ENCODE measurements at places on chromosomes 6 and 20. TPM values are rescaled to one million over a fixed set of nuclear protein-coding genes. Genes with fewer than 3 reads are reported as not detected.

DNA sequence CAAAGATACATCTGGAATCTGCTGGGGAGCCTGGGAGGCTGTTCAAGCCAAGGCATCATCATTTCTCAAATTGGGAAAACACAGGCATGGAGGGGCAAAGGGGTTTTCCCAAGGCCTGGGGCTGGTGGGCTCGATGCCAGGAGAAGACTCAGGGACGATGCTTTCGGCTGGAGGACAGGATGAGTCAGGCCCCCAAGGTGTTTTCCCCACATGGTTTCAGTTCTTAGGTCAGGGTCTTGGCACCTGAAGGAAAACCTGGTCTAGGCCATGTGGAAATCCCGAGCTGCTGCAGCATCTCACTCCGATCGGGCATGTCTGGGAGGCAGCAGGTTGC, 348.1 kb downstream of the CDC5L start:
- DNase-seq: peak; percentile 52

- no peak for DNase-seq
These were observed 29.4 kb upstream of the CDH4 start for GRCh38 chr20:61222699-61223098.

DNA sequence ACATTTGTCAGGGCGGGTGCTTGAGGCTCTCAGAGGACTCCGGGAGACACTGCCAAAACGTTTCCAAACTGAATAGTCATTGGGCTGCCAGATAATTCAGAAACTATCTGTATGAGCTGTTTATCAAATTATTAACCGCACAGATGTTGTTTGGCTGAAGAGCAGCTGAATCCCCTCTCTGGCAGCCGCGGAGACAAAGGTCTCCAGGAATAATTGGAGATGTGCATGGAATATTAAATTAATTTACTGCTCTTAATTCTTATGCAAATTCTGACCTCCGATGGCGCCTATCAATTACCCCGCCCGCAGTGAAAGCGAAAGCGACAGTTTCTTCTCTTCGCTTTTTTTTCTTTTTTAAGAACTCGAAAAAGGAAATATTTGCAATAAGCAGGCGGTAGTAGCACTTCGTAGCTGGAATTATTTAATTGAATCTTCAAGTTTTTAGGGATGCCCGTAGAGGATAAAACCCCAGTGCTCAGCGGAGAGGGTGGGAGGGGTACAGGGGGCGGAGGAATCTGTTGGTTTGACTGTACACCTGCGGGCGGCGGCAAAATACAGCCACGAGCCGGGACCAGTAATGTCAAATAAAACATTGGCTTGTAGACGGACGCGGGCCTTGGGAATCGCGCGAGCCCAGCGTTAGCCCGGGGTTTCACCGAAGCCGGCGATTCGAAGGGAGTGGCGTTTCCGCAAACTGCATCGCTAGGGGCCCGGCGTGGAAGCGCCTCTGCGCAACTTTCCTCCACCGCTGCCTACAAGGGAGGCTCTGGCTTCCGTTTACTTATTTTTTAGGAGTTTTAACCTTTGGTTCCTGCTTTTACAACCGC, 6.2 kb downstream of the LINC00237 start:
- DNase-seq: peak; percentile 68

DNA sequence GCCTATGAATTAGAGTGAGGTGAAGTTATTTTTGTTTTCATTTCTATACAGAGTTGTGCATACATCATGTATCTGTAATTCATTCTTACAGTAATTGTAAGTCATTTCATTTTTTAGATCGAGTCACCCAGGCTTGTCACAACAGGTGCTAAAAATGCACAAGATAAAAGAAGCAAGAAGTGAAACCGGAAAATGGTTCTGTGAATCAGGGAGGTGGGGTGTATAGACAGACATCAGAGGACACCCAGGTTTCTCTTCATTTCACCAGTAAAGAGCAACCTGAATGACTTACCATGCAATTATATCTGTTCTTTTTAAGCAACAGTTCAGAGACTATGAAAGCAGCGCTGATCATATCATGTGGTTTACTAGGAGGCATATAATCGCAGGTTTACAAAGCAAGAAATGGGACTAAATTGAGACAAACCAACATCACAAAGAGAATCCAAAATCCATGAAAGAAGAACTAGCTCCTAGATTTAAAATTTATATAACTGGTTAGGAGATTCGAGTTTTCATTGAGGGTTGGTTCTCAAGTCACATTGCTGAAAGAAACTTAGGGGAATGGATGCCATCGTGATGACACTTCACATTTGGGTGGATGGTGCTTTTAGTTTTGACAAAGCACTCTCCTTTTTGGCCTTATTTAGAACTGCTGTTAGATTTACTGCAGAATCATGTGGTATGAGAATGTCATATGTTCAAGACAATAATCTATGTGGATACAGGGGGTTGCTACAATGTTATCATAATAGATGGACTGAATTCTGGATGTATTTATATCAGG, 27.9 kb upstream of the TBC1D7 start:
- DNase-seq: peak; percentile 35

GRCh38 chr6:27816906-27817305, 95.3 kb downstream of the OR2B2 start:
- DNase-seq: no peak

- DNase-seq: peak; percentile 23
These were observed 76.2 kb downstream of the ALDH8A1 start for GRCh38 chr6:134873500-134874388.

DNA sequence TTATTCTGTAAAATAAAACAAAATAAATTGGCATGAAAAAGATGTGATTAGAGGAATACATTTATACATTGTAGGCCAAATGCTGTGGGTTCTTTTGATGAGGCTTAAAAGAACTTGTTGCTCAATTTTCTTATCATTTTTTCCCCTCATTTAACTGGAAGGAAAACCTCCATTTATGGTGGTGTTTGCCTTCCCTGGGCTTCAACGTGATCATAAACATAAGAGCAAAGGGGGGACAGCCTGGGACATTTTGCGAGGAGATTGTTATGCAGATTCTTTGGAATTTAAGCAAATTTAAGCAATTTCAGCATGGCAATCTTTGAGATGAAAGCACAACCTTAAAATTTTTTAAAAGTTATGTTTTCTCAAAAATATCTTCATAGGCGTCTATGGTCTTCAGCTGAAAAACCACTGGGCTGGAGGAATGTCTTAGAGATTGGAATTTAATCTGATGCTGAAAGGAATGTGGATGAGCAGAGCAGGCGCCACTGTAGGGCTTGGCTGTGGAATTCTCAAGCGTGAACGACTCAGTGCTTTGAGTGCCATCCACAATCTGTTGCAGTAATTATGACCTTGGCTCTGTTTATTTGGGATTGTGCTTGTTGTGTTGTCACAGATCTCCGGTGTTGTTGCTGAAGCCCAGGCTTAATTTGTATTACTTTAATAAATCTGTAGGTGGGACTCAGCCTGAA, 149.4 kb upstream of the MLIP start:
- DNase-seq: no peak

GRCh38 chr20:46021361-46022359, 7.4 kb upstream of the SLC12A5 start:
- DNase-seq: peak; percentile 71

DNA sequence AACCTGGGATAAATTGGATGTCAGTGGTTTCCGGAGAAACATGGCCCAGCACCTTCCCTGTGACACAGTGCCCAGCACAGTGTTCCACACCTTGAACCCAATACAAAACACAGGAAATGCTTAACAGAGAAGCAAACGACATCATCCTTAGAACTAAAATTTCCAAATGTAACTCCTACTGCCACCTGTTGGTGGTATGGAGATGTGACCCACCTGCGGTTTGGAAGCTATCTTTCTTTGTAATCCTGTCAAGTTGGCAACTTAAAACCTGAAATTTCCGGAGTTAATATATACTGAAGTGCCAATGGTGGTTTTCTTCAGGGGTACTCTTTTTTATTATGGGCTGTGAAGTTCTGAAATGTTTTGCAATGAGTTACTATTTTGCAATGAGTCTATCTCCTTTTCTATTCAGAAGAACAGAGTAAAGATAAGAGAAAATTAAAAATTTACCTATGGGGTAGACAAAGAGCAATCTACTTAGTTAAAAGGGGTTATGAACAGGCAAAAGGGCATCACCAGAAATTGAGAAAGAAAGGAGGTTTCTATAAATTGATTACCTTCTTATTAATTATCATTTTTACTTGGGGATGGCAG, 658.8 kb downstream of the PTPRT start:
- no peak for DNase-seq

The GRM4 gene
- 0.05 TPM for total RNA-seq

The APCDD1L gene
- not detected for total RNA-seq

The SLC35D3 gene
- not detected for total RNA-seq

The ISM1 gene
- total RNA-seq: 0.36 TPM

The DSE gene
- total RNA-seq: 8.6 TPM

The CRIP3 gene
- 2.9 TPM for total RNA-seq

The RBBP9 gene
- 15.9 TPM for total RNA-seq
